ENCODE measurements at places on chromosomes 3 and 15.

DNA sequence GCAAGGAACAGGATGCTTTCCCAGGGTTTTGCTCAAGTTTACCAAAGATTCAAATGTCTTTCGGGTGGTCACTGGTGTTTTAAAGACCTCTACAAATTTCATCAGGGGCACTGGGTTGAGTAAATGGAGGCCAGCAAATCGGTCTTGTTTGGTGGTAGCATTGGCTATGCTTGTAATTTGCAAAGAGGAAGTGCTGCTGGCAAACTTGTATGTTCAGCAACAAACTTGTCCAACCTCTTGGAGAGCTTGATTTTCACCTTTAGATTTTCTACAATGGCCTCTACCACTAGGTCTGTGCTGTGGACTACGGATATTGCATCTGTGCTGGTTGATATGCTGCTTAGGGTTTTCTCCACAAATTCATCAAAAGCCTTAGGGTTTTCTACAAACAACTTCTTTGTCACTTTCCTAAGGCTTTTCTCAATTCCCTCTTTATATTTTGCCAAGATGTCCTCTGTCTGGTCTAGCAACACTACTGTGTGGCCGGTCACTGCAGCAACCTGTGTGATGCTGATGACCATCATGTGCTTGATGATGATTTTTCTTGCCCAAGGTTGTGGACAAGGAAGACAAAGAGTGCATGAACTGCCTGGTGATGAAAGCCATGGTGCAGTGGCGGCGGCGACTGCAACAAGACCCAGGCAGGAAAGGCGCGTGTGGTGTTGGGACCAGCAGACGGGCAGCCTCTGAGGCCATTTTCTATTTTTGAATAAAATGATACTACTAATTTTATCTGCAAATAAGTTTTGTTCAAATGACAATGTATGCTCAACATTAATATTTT lies 50.8 kb downstream of the RFX7 start:
- DNase-seq = no peak

DNA sequence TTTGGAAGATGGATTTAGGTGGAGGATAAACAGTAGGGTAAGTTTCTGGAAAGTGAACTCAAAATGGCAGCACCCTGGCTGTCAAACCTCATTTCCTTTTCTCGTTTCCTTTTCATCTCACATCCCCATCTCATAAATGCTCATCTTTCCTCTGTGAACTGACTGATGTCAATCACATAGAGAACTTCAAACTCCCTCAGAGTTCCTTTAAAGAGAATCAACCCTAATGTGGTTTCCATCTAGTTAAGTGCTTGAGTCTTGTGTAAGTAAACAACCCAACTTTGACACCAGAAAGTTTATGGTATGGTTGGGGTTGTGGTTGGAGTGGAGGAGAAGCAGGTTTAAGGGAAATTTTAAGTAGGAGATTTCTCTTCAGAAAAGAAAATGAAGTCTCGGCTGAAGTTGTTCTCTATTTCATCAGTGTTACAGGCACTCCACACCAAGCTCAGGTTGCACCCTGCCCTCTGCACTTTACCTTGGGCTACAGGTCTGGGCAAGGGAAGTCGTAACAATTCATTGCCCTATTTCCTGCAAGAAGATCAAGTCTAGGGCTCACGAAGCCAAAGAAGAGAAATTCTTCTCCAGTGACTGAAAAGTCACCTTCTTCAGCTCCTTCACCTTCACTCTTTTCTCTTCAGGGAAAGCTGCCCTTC lies 34.4 kb upstream of the TNIK start:
- DNase-seq = no peak

GRCh38 chr15:39502611-39503195 lies 78.2 kb upstream of the THBS1 start:
- DNase-seq = no peak

DNA sequence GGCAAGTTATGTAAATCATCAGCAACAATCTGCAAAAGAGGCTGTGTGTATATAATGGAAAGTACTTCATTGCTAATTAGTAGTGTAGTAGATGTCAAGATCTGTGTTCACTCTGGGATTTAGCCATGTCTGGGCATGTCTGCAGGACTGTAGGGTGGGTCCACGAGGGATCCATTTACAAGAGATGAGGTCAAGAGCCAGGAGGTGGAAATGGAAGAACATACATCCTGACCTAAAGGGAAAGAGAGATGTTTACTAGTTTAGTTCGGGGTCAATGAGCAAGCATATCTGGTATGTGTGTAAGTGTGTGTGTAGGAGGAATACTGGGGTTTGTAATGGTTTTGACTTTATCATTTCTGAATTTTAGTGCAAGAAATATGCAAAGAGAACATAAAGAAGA lies 171.5 kb upstream of the NANOGP8 start:
- no peak for DNase-seq

DNA sequence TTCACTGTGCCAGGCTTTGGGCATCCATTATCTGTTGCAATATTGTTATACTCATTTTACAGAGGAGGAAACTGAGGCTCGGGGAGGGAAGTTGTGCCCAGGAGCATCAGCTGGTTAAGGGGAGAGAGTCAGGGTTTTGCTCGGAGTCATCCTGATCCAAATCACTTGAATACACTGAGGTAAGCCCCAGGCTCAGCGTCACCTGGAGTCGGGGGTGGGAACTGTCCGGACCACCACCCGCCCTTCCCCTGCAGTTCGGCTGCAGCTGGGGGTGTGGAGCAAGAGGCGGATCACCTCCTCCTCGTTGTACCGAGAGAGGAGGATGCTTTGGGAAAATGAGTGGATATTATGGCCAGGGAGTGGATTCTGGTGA lies 646 bp downstream of the HRH1 start:
- no peak for DNase-seq

DNA sequence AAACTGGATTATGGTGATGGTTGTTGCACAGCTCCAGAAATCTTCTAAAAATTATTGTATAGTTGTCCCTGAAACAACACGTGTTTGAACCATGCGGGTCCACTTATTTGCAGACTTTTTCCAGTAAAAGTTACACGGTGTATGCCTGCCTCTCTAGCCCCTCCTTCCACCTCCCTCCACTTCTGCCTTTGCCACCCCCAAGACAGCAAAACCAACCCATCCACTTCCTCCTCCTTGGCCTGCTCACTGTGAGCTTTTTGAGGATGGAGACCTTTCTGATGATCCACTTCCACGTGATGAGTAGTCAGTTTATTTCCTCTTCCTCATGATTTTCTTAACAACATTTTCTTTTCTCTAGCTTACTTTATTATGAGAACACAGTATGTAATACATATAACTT lies 5.4 kb downstream of the CYFIP1 start:
- no peak for DNase-seq

GRCh38 chr15:99475754-99476412 lies 89.9 kb upstream of the MEF2A start:
- no peak for DNase-seq

GRCh38 chr3:174398761-174399160 lies 460.4 kb upstream of the NAALADL2 start:
- DNase-seq = no peak

Measured in OCI-LY7 (cell line).